A549 treated with Hydrocortisone at 1 μM for 4 hours (cell line): ENCODE measurements at places on chromosomes 5 and 9. TPM values are rescaled to one million over a fixed set of nuclear protein-coding genes. Genes with fewer than 3 reads are reported as not detected.

The NME5 gene
- not detected in 5 replicates for total RNA-seq

The F12 gene
- total RNA-seq = 14.2 to 24.1 TPM (median 22.1 TPM) in 5 replicates

The TMC1 gene
- total RNA-seq = 0.03 to 0.21 TPM (median 0.13 TPM) in 4 of 5 replicates, not detected in the other

The FAM153A gene
- not detected in 5 replicates for total RNA-seq

The OBP2B gene
- total RNA-seq = not detected in 5 replicates

The ARSB gene
- 7.7 to 11.2 TPM (median 9.0 TPM) in 5 replicates for total RNA-seq

The BTNL9 gene
- total RNA-seq = 0.74 to 1.1 TPM (median 0.77 TPM) in 5 replicates

The TMEM8B gene
- total RNA-seq = 2.6 to 4.0 TPM (median 3.3 TPM) in 5 replicates

The HSD17B3 gene
- total RNA-seq = 0.20 TPM in 2 of 5 replicates, not detected in the others

The MYMK gene
- total RNA-seq = not detected in 5 replicates

The PLPP6 gene
- total RNA-seq = 9.2 to 12.1 TPM (median 11.7 TPM) in 5 replicates

The CNOT8 gene
- 31.2 to 38.6 TPM (median 35.6 TPM) in 5 replicates for total RNA-seq

The SLC36A3 gene
- not detected in 5 replicates for total RNA-seq

The IL12B gene
- 0.06 to 0.12 TPM (median 0.07 TPM) in 3 of 5 replicates, not detected in the others for total RNA-seq

The SEMA4D gene
- total RNA-seq = 3.9 to 5.4 TPM (median 5.0 TPM) in 5 replicates

The PITX1 gene
- 24.2 to 31.4 TPM (median 28.5 TPM) in 5 replicates for total RNA-seq

The STX17 gene
- 6.0 to 12.0 TPM (median 8.2 TPM) in 5 replicates for total RNA-seq

The SLC25A25 gene
- total RNA-seq = 7.2 to 8.4 TPM (median 8.0 TPM) in 5 replicates

The MEIKIN gene
- total RNA-seq = not detected in 5 replicates

The PCDHB2 gene
- 3.1 to 3.9 TPM (median 3.4 TPM) in 5 replicates for total RNA-seq
